Activated effector memory CD4-positive, alpha-beta T cell treated with anti-CD3 and anti-CD28 coated beads, Interleukin-2, amount 50 U/mL, for 16 hours (primary cell): ENCODE measurements at places on chromosomes 1 and 21.

GRCh38 chr1:39183503-39184353 lies 20.8 kb upstream of the MACF1 start:
- DNase-seq, result peak; percentile 93

GRCh38 chr1:206792939-206793607 lies 20.8 kb upstream of the IL10 start:
- DNase-seq, result no peak

DNA sequence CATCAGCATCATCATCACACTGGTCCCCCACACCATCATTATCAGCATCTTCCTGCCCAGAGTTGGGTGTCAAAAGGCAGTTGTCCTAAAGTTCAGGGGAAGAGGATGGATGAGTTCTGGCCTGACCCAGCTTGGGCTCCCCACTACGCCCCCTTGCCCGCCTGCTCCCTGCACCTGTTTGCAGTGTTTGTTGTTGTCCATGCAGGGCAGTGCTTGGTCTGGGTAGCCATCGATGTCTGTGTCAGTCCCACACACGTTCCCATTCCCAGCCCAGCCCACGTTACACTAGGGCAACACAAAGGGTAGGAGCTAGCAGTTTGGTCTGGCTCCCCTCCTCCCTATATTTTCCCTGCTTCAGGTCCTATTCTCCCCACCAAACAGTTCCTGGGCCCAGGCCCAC lies 6.8 kb downstream of the THBS3 start:
- no peak for DNase-seq

GRCh38 chr1:154330669-154331068 lies 5.3 kb downstream of the ATP8B2 start:
- DNase-seq, result no peak

- DNase-seq, result no peak
Measured at GRCh38 chr1:40264354-40264781, 6.3 kb downstream of the ZMPSTE24 start.

DNA sequence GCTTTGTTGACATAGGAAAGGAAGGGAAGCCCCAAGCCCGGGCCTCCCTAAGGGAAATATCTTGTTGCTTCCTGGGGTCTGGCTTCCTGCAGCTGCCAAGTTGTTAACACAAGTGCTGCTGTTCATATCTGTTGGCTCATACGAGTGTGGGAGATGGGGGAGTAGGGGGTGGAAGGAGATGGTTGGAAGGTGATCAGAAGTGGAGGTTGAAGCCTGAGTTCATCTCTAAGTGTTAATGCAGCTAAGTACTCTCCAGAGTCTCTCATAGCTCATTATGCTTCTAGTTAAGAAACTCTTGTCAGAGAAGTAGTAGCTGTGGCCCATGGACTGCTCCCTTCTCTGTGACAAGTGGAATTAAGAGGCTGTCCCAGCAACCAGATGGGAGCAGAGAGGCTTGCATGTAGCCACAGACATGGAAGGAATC lies 319.2 kb upstream of the SPAG17 start:
- DNase-seq, result no peak

DNA sequence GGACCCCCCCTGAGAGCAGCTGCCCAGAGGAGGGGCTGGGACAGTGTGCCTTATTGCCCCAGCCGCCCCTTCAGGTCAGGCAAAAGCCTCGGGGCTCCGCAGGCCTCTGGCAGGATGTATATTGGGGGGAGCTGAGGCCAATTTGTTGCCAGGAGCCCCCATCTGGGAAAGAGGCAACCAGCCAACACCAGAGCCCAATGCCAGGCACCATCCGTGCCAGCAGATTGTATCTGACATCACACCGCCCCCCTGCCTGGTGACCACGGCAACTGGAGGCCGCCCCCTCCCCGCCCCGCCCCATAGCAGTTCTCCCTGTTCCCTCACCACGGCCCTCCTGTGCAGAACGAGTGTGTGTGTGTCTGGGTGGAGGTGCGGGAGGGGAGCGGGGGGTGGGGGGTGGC lies 3.6 kb upstream of the PLEKHG5 start:
- no peak for DNase-seq

- DNase-seq, result no peak
Measured at GRCh38 chr1:37332126-37332525, 142.3 kb upstream of the ZC3H12A start.

GRCh38 chr1:228048120-228048519 lies 34.4 kb upstream of the ARF1 start:
- no peak for DNase-seq

DNA sequence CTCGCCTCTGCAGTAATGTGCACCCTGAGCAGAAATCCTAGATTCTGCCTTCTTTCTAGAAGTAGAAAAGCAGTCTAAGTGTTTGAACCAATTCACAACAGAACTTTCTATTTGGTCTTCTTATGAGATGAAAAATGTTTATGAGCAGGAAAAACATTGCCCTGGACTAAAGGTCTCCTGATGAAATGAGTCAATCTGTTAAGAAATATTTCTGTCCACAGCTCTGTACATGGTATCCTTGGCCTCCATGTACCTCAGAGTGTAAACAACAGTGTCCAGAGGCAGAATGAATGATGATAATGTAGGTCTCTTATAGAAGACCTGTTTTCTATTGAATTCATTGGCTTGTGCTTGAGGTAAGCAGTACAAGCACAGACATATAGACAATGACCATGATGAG lies 6.2 kb upstream of the APCS start:
- no peak for DNase-seq

GRCh38 chr1:199466961-199467360 lies 560.5 kb upstream of the NR5A2 start:
- no peak for DNase-seq

- no peak for DNase-seq
Measured at GRCh38 chr1:87202922-87203655, 125.6 kb upstream of the LMO4 start.

- peak; percentile 43 for DNase-seq
Measured at GRCh38 chr21:33113131-33113530, 43.2 kb downstream of the OLIG1 start.

GRCh38 chr1:225911191-225912130 lies 12.6 kb downstream of the PYCR2 start:
- peak; percentile 90 for DNase-seq

- no peak for DNase-seq
Measured at GRCh38 chr21:26599261-26599660, 26.2 kb upstream of the CYYR1 start.

- peak; percentile 45 for DNase-seq
Measured at GRCh38 chr1:227942021-227942715, 5.6 kb downstream of the WNT9A start.

- no peak for DNase-seq
Measured at GRCh38 chr1:67769633-67770256, 63.5 kb downstream of the GNG12 start.

DNA sequence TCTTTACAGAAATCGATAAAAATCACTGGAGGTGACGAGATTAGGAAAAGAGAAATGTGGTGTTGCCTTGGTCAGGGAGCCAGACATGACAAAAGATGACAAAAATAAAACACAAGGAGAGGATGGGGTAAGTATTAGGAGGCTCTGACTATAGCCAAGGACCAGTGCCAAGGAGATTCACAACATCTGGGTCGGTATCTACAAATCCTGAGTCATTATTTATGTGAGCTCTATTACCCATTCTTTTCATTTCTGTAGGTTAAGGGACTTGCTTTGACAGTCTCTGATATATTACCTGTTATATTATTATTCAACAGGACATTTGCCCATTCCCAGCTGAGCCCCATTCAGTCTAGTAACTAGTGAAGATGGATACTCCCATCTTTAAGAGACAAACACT lies 120.8 kb downstream of the TYW3 start:
- DNase-seq, result no peak

DNA sequence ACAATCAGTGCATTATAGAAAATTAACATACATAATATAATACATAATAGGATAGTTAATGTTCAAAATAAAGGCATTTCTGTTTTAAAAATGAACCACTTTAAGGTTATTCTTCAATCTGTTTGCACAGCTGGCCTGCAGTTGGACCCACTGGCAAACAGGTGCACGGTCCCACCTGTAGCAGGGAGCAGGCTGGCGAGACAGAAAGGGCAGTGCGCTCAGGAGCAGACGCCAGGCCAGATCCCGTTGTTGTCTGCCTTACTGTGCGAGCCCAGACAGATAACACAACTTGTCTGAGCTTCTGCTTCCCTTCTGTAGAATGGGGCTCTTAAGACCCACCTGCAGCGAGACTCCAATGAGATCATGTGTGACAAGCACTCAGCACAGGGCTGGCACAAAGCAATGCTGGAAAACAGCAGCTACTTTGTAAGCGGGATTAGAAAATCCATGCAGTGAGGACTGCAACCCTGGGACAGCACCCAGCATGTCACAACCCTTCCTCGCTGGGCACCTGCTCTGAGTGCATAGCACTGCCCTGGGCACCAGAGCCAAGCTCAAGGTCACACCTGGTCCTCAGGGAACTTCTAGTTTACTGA lies 33.5 kb downstream of the VPS26C start:
- DNase-seq, result no peak

- no peak for DNase-seq
Measured at GRCh38 chr1:230128569-230129285, 61.7 kb downstream of the GALNT2 start.

DNA sequence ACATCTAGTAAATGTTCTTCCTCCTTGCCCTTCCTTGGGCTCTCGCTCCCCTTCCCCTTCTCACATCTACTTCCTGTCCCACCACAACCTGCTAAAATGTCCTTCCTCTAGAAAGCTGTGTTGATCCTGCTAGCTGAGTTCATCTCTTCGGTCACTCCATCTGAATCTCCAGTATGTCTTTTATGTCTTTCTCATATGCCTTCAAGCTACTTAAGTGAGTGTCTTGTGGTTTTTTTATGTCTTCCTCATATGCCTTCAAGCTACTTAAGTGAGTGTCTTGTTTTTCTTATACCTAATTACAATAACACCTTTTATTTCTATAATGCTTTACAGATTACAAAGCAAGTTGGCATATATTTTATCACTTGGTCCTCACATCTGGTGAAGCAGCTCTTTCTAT lies 33.9 kb downstream of the CSF1 start:
- DNase-seq, result no peak

GRCh38 chr1:157238585-157238984 lies 100.4 kb upstream of the ETV3 start:
- DNase-seq, result no peak

DNA sequence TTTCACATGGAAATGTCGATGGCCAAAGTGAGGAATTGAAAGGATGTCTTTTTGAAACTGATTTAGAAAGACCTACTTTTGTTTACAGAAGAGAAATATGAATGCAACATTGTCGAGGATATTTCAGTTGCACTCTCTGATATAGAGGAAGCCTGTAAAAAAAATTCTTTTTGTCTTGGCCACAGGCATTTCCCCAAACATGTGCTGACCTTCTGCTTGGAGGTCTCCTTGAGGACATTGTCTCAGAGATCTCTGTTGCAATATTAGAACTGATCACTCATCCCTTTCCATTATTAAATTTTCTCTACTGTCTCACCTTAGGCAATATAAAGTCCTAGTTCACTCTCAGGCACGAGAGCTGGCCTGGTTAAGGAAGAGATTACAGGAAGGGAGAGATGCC lies 16.0 kb downstream of the S100A11 start:
- DNase-seq, result no peak

DNA sequence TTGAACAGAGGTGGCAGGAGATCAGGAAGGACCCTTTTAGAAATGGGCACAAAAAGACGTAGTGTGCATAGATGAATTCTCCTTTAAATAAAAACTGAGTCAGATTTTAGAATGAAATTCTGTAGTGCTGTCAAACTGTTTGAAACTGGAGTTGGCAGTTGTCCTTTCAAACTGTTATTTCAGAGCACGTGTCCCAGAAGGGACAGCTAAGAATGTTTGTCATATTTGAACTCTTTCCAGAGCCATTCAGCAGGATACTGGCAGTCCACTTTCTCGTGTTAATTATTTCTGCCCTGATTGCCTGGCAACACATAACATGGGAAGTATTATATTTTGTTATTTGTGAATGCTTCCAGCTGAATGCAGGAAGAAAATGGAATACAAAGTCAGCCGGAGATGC lies 212.3 kb upstream of the DPYD start:
- no peak for DNase-seq

- DNase-seq, result peak; percentile 93
Measured at GRCh38 chr1:37486680-37487618, 12.6 kb downstream of the ZC3H12A start.
